ENCODE measurements at places on chromosomes 7 and 10.

DNA sequence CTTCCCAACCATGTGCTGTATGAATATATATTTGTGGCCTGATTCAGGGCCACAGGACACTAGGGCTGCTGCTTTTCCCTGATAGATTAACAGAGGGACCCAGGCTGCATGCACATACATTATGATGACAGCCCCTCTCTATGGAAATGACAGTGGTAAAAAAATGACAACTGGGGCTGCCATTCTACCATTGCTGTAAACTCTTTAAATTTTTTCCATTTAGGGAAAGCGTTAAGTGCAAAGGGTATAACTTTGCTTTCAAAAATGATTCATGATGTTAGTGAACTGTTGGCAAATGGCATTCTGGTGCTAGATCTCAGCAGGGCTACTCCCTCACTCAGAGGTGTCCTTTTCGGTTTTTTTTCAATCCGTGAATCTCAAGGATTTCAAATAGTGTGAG, 4.2 kb downstream of the CTBP2 start:
- no peak for DNase-seq

DNA sequence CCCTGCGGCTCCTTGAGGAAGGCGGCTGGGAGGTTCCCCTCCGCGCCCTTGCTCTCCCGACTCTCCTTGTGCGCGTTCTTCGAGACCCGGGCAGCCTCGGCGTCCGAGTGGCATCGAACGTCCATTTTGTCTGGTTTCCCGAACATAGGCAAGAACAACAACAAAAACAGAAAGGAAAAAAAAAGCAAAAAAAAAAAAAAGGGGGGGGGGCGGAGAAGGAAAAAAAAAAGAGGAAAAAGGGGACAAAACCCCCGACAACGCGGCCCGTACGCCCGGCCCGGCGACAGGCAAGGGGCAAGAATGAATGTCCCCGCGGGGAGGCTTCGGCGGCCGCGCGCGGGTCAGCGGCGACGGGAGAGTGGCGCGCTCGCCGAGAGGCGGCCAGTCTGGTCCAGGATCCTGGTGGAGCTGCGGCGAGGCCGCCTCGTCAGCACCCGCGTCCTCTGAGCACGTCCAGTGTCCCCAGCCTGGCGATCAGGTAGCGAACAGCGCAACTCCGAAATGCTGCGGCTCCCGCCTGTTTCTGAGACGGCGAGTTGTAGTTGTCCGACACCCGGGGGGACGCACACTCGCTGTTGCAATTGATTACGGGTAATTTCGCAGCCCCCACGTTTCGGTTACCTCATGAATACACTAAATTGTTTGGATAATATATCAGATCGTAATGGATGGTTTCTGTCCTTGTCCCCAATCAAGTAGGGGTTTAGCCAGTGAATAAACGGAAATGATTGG, at the start of gene VAX1:
VAX1 (minus strand) TSS at position 360 of the 732 bp plus-strand sequence; CDS start at position 146, 214 bp downstream.
- no peak for DNase-seq

DNA sequence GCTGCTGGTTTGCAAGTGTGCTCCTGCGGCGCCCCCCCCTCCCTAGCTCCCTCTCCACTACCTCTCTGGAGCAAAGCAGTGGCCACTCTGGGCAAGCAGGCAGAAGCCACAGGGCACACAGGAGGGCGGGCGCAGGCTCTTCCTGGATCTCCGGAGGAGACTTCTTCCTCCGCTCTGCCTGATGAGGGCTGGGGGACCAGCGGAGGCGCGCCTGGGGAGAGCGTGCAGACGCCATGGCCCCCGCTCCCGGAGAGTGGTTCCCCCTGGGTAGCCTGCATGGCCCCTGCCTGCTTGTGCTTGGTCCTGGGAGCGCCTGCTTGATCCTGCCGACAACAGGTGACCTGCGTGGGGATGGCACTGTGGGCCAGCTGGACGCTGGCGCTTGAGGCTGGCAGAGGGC, 29.0 kb downstream of the ANKMY2 start:
- no peak for DNase-seq

DNA sequence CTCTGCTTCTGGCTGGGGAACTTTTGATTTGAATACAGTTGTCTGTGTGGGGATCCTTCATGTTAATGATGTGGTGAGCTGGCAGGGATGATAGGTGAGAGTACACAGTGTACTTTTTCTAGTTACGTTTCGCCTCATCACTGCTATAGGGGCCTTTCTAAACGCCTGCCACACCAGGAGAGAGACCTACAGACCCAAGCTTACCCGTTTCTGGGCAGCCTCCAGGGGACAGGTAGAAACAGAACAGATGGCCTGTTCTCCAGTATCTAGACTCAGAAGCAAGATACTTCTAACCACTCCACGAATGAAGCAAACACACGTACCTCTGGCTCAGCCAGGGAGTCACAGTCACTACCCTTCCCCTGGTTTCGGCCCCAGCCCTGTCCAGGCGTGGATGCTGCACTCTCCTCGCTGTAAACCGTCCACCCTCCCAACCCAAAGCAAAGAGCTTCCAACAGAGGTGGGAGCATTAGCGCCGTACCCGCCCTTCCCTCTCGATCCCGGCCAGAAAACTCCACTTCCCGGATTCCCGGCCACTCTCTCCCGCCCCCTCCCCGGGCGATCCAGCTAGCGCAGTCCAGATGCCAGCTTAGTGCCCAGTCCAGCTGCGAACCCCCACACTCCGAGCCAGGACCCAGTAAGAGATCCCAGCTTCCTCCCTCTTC, 1.2 kb downstream of the CCDC6 start:
- peak; percentile 26 for DNase-seq

GRCh38 chr10:110360857-110361474, 56.2 kb upstream of the SMNDC1 start:
- DNase-seq: no peak

DNA sequence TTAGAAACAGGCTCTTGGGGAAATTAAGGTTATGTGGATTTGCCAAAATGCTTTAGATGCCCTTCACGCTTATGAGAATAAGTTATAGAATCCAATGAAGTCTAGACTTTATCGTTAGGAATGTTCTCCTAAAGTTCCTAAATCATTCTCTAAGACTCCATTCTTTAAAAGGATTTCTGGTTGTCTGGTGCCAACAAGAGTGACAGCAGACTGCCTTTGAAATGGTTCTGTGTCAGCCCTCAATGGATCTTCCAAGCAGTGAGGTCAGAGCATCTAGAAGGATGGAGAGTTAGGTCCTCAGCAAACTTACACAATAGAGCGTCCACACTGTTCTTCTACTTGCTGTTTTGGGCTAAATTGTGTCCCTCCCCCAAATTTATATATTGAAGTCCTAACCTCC, 473.3 kb downstream of the GATA3 start:
- no peak for DNase-seq

DNA sequence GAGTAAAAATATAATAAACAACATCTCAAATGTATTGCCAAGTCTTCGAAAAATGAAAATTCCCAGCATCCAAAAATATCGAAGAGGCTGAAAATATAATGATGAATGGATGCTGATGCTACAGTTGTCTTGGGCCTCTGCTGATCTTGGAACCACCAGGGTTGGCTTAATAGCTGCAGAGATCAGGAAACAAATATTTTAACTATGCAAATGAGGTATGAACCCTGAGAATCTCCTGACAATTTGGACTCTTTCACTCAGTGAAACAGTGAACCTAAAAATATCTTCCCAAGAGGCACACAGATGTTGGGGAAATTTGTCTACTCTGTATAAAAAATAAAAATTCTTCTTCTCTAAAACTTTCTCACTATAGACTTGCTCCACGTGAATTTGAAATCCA, 97.7 kb upstream of the EGFR start:
- DNase-seq: no peak

DNA sequence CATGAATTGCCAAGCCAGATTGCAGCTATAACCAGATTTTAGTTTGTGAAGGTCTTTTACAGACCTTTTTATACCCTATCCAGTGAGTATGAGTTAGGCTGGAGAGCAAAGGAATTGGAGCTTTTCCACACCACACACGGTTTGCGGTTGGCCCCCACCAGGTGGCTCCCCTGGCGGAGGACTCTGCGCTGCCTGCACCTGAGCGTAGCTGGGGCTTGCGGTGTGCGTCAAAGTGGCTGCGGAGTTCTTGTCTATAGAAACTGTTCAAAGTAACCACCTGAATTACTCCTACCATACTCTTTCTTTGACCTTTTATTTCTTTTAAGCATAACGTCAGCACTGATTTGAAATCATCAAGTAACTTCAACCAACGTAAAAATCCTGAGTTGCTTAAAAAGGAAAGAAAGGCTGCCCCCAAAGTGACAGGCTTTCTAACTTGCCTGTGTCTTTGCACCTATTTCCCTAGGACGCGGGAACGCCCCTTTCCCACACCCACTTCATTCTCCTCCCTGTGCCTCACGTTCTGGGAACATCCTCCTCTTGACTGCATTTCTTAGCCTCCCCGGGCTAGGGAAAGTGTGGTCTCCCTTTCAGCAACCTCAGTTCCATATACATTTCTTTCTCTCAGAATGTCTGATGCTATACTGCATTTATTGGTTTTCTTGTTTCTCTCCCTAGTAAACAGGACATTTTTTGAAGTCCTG, 47.6 kb upstream of the TMEM72 start:
- no peak for DNase-seq

- no peak for DNase-seq
Observed at GRCh38 chr7:66237906-66238772, 33.0 kb downstream of the TPST1 start.

DNA sequence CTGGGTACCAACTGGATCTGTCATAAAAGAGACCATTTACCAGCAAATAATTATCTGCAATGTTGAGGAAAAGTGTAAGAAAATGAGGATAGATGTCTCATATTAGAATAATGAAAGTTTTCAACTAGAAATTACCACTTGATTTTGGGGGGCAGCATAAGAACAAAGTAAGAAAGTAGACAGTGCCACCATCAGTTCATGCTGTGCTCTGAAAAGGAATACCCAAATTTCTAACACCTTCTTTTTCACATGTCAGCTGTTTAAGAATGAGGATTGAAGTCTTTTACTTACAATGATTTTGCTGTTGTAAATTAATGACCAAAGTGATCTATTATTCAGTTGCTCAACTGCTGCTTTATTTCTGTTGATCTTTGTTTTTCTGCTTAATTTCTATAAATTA, 578.3 kb downstream of the ETV1 start:
- no peak for DNase-seq

- no peak for DNase-seq
Observed at GRCh38 chr7:16900209-16900768, 18.5 kb upstream of the AGR3 start.

DNA sequence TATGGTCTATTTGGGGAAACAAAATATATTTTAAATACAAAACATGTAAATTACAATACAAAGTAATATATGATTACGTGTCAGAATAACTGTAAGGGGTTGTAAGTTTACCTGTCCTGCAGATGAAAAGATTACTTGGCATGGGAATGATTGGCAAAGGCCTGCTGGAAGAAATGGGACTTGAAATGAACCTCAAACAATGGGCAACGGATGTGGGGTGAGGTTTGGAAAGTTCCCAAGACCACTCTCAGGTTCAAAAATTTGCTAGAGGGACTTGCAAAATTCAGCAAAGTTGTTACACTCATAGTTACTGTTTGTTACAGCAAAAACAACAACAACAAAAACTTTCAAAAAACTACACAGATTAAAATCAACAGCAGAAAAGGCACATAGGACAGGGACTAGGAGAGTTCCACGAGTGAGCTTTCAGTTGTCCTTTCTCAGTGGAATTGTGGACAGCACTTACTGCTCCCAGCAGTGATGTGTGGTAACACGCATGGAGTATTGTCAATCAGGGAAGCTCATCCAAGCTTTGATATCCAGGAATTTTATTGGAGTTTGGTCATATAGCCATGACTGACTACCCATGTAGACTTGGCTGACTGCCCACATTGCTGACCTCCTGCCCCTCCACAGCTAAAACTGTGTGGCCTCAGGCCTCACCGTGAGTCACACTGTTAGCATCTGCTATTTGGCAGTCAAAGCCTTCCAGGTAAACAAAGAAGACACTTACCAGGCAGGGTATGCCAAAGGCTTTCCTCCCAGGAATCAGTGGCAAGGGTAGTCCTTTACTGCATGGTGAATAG, 43.8 kb downstream of the EXOC6 start:
- DNase-seq: peak; percentile 98

- DNase-seq: no peak
Observed at GRCh38 chr10:44186150-44186549, 198.7 kb downstream of the CXCL12 start.

DNA sequence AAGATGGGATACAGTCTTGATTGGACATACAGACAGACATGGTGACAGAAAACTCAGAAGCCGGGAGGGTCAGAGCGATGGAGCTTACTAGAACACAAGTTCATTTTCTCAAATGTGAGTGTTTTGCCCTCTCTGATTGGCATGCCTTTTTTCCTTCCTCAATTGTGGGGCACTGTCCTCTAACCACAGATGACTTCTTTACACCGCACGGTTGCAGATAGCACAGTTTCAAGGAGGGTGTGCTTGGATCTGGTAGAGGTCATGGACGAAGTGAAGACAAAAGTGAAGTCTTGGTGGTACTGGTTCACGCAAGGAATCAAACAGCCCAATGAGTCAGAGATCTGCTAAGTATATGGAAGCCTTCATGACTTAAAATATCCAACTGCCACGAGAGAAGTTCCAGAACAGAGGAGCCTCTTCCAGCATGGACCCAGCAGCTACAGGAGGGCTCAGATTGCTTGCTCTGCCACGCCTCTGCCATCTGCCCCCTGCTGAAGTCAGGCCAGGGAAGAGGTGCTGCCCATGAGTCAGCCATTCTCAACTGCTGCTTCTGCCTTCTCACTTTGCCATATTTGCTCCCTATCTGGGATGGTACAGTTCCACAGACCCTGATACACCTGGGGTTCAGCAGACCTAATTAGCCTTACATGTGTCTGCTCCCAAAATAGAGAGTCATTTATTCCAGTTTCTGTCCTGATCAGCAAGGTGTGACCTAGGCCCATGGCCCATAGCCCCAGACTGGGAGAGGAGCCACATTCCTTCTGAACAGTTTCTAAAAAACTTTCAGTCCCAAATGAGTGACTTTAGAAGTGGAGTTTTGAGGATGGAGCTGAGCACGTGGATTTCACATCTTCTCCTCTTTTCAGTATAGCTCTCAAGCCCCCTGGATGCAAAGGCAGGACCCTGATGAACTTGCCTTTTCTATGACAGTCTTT, 413.8 kb downstream of the KCNMA1 start:
- no peak for DNase-seq

DNA sequence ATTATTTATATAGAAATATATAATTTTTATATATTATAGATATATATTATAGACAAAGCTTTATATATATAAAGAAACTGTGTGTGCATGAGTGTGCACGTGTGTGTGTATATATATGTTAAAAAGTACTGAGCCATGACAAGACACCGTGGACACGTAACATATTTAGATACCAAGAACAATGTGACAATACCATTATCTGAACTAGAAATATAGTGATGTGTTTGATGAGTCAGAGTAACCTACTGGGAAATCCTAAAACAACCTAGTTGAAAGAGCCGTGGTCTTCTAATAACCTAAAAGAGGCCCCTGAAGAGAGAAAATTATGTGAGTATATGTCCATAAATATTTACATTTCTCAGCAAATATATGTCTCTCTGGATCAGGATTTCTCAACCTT, 50.7 kb upstream of the ITGB8 start:
- DNase-seq: no peak

DNA sequence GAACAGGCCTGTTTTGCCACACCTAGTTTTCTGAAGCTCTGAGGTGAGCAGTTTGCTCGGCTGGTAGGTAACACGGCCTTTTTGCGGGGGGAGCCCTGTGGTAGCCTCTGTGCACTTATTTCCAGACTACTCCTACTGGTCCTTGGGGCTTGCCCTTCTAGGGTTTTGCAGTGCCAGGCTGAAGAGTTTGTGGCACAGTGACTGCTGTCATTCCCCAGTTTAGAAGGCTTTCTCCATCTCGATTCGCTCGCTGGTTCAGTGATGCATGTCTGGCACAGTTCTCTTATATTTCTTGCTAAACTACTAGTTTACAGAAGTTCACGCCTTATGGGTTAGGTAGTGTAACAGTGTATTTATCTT, 711 bp downstream of the KIF20B start:
- DNase-seq: no peak

- DNase-seq: no peak
Observed at GRCh38 chr7:69661342-69661741, 63.1 kb downstream of the AUTS2 start.
